Spinal cord (tissue), 10 donors: ENCODE measurements at places on chromosomes 3 and 15.

DNA sequence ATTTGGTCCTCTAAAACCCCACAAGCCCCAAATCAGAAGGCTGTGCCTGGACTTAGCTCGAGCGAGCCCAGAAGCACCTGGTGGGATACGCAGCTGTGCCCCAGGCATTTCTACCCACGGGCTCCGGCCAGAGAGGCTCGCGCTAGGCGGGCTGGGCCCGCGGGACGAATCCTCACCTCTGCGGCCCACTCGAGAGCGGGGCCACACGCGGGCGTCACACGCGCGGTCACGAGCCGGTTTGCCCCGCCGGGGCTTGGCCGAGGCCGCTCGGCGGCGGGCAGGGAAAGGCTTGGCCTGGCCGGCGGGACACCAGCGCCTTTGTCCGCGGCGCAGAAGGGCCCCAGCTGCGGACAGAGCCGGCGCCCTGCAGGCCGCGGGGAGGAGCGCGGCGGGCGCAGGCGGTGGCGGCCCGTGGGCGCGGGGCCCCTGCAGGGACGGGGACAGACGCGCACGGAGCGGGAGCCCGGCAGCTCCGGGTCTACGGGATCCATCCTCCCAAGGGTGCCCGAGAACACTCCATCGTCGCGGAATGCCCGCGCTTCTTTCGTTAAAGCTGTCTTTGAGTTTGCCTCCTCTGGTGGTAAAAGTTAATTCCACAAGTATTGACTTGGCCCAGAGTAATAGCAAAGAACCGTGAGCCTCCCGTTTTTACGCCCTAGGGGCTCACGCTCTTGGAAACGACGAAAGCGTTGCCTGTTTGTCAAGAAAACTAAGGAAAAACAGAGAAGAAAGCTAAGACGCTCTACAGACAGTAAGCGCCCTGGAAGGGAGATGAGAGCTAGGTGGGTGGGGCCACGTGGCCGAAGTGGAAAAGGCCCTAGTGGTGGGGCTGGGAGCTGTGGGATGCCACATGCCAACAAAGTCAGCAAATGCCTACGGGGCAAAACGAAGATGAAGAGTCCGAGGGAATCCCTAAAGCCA lies 26.4 kb downstream of the TYRO3 start:
- no peak for DNase-seq

- DNase-seq: no peak
Observed at GRCh38 chr3:131699001-131699400, 196.2 kb upstream of the MRPL3 start.

- no peak for DNase-seq
Observed at GRCh38 chr3:12325586-12326515, 37.0 kb downstream of the PPARG start.

DNA sequence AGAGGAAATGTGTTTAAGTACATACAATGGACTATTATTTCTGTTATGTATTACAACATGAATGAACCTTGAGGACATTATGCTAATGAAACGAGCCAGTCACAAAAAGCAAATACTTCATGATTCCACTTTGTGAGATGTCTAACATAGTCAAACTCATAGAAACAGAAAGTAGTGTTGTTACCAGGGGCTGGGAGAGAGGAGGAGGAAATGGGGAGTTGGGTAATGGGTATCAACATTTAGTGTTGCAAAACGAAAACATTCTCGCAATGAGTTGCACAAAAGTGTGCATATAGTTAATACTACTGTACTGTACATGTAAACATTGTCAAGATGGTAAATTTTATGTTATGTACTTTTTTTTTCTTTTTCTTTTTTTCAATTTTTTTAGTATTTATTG lies 194.3 kb downstream of the IL5RA start:
- no peak for DNase-seq

DNA sequence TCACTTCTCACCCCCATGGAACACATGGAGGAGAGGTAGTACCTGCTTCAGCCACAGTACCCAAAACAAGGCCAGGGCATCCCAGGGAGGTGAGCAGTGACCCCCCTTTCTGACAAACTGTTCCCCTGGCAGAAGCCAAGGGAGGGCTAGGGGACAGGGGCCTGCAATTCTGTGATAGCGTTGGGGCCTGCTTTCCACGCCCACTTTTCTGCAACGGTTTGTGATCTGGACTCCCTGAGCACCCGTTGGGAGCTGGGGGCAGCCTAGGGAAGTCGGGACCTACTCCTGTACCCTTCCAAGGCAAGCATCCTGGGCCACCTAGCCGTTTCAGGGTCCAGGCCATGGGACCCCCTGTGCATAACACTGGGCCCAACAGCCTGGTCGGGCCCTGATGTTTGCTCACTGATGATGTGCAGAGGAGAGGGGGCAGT lies 996 bp upstream of the DNAJA4 start:
- no peak for DNase-seq

DNA sequence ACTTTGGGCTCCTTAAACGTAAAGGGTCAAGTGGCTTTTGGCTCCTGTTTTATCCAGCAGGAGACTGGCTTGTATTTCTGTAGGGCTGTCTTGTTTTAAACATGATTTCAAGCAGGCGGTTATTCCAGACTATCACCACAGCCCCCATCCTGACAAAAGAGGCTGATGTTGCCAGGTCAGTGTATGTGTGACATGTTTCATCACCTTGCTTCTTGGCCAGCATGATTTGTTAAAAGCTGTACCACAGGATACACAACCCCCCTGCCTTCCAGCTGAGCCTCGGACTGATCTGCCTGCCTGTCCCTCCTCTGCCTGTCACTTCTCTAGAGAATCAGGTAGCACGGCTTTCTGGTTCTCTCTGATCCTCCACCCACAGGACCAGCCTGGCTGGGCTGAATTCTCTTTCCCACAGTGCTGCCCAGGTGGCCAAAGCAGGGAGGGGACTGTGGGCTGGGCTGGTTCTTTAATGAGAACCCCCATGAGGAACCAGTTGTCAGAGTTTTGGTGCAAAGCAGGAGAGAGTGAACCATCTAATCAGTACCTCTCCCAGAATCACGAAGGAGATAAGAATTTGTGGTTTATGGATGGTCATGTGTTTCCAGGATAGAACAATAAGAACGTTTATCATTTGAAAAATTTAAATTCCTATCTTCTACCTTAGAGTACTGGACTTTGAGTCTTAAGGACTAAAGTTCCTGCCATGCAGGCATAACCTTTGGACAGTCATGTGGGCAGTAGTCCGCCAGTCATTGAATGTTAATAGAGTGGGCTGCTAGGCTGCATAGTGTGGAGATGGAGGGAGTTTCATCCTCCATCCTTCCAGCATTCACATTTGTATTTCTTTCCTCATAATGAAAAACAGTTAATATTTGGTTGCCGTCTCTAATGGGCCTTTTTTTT lies 8.8 kb downstream of the ABHD6 start:
- no peak for DNase-seq

DNA sequence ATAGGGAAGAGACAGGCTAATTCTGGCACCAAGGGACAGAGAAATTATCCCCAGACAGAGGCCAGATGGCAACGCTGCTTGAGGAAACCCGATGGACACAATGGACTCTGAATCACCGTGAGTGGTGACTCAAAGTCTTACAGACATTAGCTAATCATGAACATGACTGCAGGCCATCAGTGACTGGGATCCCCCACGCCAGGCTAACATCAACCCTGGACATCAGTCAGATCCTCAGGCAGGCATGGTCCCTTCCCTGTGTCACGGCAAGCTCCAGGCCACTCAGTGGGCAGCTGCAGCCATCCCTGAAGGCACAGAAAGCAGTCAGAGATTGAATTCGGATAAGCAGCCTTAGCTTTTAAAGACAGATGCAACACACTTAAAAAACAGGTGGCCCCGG lies 23.8 kb upstream of the OXTR start:
- no peak for DNase-seq

- DNase-seq: no peak
Observed at GRCh38 chr3:48702320-48702920, 14.6 kb downstream of the IP6K2 start.
